ENCODE measurements at places on chromosomes 13 and 19. TPM values are rescaled to one million over a fixed set of nuclear protein-coding genes. Genes with fewer than 3 reads are reported as not detected.

Gene DAND5
- polyA plus RNA-seq = 0.19 TPM

Gene ADGRL1
- 51.7 TPM for polyA plus RNA-seq

Gene ZNF99
- 0.31 TPM for polyA plus RNA-seq

Gene TRAPPC6A
- 48.0 TPM for polyA plus RNA-seq

Gene ZFR2
- polyA plus RNA-seq = 1.9 TPM

Gene STX10
- 63.9 TPM for polyA plus RNA-seq

Gene ZNF491
- 5.1 TPM for polyA plus RNA-seq

DNA sequence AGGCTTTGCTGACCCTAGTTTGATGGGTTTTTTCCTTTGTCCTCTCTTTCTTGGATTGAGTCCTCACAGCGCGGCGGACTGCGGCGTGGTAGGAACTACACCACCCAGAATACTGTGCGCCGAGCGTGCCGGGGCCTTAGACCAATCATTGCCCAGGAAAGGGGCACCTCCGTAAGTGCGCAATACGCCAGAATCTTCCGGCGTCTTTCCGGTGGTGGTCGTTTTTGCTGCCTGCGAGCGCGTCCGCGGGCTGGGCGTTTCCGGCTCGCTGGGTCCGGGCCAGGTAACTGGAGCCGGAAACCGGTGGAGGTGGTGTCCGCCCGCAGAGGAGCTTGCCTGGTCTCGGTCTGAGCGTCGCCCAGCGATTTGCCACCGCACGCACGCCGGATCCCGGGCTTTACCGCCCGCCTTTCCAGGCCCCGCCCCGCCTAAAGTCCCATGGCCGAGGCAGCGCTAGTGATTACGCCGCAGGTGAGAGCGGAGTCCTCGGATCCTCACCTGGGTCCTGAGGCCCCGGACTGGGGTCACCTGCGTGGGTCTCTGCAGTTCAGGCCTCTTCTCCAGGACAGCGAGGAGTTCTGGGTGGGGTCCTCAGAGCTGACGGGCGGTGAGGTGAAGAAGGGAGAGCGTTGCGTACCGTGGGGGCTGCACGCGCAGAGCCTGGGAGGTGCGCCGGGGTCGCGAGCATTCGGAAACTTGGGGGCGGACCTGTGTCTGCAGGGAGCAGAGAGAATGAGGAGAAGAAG is at the start of gene ZNF549:
TSS of gene ZNF549 (plus strand) at position 221 of the 746 bp plus-strand sequence. CDS start at position 439, 218 bp downstream.
- DNase-seq = peak; percentile 93

DNA sequence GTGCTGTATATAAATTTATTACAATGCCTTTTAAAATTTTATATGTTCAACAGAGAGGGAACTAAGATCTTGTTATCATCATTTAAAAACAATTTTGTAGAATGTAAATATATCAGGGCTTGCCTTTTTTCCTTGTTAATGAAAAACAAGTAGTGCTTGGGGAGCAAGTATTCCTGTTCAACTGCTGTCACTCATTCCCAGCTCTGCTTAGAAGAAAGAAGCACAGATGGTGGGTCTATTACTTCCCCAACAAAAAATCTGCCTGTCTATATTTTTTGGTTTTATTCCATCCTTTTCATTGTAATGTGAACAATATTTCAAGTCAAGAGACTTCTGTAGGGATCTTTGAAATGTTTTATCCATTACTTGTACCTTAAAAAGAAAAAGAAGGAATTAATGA is 503.9 kb downstream of the GPC5 start:
- no peak for DNase-seq

GRCh38 chr19:35005256-35005977 is 5.3 kb downstream of the GRAMD1A start:
- no peak for DNase-seq

- DNase-seq = no peak
Observed at GRCh38 chr13:43058318-43058674, 34.9 kb downstream of the DNAJC15 start.

GRCh38 chr19:1122972-1123363 is 19.2 kb downstream of the GPX4 start:
- no peak for DNase-seq

- no peak for DNase-seq
Observed at GRCh38 chr19:17235971-17236777, 9.5 kb downstream of the NR2F6 start.

DNA sequence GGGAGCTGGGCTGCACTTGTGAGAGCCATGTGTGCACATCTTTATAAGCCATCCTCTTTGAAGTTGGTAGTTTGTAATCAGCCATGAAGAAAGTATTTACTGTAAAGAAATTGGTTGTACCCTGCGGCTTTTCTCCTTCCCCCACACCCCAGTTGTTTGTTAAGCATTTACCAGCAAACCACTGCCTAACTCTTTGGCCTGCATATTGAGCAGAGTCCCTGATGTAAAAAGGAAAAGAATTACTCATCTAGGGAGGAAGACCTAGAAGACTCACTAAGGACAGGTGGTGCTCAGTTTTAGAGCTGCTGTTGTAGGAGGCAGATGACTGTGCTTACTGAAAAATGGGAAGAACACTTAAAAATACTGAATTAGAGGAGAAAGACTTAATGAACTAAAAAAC is 245.3 kb downstream of the PCCA start:
- DNase-seq = peak; percentile 8

DNA sequence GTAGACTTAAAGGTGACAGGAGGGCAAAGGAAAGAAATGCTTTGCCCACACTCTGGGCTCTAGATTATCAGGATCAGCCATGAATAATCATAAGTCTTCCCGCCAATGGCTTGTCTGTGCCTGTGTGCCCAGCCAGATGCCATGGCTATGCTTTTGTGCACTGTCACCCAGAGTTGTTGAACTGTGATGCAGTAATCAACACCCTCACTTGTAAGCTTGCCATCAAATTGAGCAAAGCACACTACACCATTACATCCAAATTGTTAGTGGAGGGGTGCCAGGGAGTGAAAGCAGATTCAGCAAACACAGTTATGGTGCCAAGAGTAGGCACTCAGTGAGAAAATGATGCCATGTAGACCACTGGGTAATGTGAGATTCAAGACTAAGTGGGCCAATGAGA is 845.3 kb upstream of the MIR17HG start:
- DNase-seq = no peak

DNA sequence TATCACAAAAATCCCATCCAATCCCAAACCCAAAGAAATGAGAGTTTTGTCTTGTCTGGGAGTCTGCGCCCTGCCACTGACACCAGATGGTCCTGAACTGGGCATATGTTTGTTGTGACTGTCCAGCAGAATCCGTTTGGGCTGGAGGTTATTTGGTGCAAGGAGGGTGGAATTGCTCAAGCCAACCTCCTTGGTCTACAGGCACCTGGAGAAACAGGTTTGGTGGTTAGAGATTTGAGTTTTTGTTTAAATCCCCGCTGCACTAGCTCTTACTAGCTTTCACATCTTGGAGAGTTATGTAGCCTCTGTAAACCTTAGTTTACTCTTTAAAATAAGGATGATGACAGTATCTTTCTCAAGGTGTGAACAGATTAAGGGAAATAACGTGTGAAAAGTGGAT is 101.7 kb downstream of the SLC7A1 start:
- DNase-seq = no peak

- DNase-seq = no peak
Observed at GRCh38 chr13:51457086-51457815, 4.4 kb upstream of the INTS6 start.

DNA sequence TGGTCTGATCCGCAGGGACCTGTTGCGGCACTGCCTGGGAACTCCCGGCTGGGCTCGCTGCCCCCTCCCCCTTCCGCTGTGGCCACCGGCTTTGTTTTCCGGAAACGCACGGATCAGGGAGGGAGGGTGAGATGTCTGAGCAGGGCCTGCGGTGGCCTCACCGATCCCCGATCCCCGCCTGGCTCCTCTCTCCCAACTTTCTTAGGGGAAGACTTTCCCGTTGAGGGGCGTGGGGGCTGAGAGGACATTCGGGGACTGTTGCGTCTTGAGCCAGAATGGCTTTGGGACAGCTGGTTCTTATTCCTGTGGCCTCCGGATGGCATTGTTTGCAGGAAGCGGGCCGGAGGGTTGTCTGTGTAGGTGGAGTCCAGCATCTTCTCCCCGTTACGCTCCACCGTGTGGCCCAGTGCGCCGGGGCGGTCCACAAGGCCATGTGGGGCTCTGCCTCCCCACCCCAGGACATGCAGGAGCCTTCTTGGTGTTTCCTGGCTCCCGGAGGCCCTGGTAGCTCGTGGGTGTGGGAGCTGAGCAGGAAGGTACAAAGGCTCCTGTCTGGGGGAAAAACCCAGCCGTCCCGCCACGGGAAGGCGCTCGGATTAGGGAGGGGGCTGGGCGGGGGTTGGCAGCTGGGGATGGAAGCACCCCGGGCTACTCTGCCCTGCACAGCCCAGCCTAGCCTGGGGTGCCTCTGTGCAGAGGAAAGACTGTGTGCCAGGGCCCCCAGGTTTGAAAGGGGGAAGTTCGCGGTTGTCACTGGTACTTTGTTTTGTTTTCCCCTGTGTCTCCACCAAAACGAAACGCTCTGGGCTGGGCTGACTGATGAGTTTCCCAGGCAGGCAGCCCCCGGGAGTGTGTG is 1.3 kb downstream of the CSNK1G2 start:
- DNase-seq = peak; percentile 81

- no peak for DNase-seq
Observed at GRCh38 chr13:79684371-79684770, 203.4 kb downstream of the NDFIP2 start.

DNA sequence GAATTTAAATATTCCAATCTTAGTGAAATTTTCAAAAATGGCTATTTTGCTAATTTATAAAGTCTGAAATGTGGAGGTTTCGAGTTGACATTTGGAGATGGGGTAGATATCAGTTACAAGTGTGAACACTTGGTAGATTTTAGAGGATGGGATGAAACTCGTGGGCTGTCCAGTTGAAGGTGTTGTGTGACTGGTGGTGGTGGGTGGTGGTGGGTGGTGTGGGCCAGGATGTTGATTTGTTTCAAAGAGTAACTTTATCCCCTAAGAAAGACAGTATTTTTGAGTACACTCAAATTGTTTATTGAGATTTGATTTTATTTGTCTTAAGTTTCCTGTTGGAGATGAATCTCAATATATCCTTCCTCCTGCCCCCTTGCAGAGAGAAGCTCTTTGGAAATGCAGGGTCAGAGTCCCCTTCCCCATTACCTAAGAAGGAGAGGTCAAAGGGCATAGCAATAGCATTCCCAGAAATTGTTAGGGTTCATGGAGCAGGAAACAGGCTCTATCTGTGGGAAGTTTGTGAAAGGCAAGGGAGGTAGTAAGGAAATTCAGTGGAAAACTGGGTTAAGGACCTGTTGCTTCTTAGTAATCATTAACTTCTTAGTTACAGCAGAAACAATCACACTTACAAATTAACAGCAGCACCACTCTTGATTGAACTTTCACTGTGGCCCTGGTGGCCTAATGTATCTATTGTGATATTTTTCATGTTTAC is 133.6 kb upstream of the RNF113B start:
- no peak for DNase-seq

- DNase-seq = no peak
Observed at GRCh38 chr19:10037809-10038208, 24.5 kb downstream of the RDH8 start.

- DNase-seq = no peak
Observed at GRCh38 chr13:49694446-49694845, 3.2 kb upstream of the EBPL start.

DNA sequence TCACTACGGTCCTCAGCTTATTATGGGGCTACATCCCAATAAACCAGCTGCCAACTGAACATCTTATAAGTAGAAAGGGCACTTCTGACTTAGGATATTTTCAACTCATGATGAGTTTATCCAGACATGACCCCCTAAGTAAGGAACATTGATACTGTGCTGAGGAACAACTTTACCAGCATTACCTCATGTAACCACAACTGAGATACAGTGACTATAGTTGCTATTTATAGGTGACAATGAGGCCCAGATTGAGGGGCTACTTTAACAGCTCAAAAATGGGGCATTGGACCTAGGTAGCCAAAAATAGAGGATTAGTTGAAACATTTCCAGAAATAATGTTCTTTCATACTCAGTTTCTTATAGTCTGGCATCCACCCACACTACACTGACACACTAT is 26.8 kb downstream of the SKA3 start:
- no peak for DNase-seq

- no peak for DNase-seq
Observed at GRCh38 chr19:43581467-43581866, 5.9 kb downstream of the PINLYP start.

GRCh38 chr19:56191115-56191514 is 6.5 kb downstream of the ZSCAN5B start:
- DNase-seq = no peak

DNA sequence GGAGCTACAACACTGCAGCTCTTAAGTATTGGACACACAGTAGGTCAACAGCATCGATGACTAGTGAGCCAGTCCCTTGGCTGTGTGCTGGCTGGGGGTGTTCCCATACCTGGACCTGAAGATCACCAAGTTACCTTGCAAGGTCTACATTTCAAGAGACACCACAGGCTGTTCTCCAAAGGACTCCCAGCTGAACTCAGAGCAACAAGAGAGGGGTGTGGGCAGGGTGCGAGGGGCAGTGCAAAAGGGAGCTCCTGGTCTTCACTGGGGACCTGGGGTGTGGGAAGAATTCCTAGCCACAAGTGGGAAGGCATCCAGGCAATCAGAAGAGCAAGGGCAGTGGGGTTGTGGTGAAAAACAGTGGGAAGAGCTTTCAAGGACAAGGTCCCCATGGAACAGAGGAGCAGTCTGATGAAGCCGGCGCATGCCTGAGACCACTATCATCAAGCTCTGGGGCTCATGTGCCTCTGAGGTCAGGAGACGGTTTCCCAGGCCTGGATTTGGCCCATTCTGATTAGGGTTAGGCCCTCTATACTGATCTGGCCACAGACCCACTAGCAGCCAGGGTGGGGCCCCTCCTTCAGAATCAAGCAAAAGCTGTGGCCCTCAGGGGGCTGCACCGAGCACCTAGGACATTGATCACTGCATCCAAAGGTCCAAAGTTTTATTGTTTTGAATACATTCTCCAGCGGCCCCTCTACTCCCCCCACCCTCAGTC is 4.7 kb upstream of the GSK3A start:
- DNase-seq = no peak

DNA sequence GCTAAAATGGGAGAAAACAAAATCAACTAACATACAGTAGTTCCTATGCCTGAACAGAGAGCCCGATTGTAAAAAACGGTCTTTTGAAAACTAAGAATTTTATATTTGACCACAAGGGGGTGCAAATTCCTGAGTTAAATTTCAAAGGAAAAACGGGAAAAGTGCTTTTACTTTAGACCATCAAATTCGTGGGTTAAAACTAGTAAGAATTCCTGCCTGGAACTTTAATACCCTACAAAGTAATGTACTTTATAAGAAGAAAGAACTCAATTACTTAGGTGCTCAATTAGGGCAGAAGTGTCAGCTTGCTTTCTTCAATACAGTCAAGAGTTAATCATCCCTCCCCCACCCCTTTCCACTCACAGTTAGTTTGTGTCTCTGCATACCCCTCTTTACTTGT is 69.8 kb downstream of the KCNRG start:
- DNase-seq = peak; percentile 62

DNA sequence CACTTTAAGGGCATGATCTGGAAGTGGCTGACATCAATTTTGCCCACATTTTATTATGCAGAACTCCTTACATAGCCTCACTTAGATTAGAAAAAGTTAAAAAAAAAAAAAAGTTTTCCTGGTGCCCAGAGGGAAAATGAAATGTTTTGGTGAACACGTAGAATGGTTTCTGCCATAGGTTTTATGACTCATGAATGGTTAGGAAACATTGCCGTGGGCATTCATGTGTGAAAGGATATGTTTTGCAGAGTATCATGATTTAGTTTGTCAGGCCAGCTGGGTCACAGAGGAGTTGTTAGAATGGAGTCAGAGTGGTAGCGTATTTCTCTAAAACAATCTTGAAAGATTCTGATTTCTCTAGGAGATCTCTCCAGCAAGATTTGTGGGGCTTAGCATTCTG is 133.8 kb downstream of the MRPL57 start:
- DNase-seq = no peak

- DNase-seq = no peak
Observed at GRCh38 chr19:10010247-10010691, at the start of gene COL5A3. Gene COL5A3 (minus strand): TSS chr19:10010504. CDS start chr19:10010385, 119 bp downstream.

GRCh38 chr19:55537741-55538111 is 793 bp upstream of the SBK2 start:
- DNase-seq = no peak

Data from renal pelvis (tissue), 12 donors.